Activated naive CD4-positive, alpha-beta T cell (primary cell): ENCODE measurements at places on chromosomes 3 and 15.

- no peak for DNase-seq
Observed at GRCh38 chr3:118436697-118437262, 597.9 kb downstream of the IGSF11 start.

DNA sequence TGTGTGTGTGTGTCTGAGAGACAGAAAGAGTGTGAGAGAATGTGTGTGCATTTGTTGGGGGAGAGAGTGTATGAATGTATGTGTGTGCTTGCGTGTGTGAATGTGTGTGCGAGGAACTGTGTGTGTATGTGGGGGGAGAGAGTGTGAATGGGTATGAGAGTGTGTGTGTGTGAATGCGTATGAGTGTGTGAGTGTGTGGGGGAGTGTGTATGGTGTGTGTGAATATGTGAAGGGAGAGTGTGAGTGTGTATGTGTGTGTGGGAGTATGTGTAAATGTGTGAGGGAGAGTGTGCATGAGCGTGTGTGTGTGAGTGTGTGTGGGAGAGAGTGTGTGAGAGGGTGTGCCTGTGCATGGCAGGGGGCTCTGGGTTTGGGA, 79.8 kb upstream of the ABHD17C start:
- no peak for DNase-seq

GRCh38 chr15:89168316-89168833, 53.0 kb downstream of the RLBP1 start:
- DNase-seq: no peak

DNA sequence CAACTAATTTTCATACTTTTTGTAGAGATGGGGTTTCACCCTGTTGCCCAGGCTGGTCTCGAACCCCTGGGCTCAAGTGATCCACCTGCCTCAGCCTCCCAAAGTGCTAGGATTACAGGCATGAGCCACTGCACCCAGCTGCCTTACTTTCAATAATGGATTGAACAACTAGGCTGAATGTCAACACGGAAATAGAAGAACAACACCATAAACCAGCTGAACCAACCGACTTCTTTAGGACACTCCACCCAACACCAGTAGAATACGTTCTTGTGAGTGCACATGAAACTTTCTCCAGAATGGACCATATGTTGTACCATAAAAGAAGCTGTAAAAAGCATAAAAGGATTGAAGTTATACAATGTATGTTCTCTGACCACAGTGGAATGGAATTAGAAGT, 42.9 kb downstream of the GXYLT2 start:
- DNase-seq: no peak

- DNase-seq: no peak
Observed at GRCh38 chr3:141012571-141012970, 38.6 kb upstream of the SPSB4 start.

- no peak for DNase-seq
Observed at GRCh38 chr3:15347737-15348110, 15.3 kb upstream of the SH3BP5 start.

- no peak for DNase-seq
Observed at GRCh38 chr15:96181873-96182301, 148.6 kb upstream of the NR2F2 start.

- DNase-seq: no peak
Observed at GRCh38 chr15:63048776-63049665, 6.5 kb downstream of the TPM1 start.

DNA sequence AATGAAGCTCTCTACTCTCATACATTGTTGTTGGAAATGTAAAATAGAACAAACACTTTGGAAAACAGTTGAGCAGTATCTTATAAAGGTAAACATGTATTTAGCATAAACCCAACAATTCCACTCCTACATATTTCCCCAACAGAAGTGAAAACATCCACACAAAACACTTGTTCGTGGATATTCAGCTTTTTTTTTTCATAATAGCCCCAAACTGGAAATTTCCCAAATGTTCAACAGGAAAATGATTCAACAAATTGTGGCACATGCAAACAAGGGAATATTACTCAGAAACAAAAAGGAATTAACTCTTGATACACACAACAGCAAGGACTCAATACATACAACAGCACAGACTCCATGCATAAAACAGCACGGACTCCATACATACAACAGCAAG, 28.5 kb downstream of the RFTN1 start:
- DNase-seq: no peak

DNA sequence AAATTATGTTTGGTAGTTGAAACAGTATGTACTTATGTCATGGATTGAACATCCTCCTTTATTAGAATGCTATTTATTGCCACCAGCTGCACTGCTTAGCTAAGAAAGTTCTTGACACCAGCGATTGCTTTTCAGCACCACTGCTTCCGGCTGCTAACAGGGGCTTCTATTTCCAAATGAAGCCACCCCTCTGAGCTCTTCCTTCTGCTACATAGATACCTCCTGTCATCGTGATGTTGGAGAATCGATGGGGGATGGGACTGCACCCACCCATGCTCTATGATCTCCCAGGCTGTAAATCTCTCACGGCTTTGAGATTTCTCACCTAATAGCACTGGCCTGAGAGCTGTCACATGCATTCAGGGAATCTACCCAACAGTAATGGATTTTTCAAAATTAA, 259.2 kb downstream of the MEIS2 start:
- DNase-seq: no peak

DNA sequence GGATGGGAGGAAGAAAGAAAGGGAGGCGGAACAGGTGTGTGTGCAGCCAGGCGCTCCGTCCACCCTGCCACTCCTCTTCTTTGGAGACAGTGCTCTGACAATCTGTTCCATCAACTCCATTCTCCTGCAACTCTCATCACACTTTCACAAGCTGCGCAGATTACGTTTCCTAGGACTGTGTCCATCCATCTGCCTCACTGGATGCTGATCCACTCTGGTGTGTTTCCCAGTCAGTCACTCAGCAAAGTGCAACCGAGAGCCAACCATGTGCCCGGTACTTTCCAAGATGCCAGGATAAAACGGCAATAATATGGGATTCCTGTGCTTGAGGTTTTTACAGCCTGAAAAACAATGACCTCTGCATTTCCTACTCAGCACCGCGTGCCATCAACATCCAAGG, 59.6 kb downstream of the SLC12A8 start:
- no peak for DNase-seq

DNA sequence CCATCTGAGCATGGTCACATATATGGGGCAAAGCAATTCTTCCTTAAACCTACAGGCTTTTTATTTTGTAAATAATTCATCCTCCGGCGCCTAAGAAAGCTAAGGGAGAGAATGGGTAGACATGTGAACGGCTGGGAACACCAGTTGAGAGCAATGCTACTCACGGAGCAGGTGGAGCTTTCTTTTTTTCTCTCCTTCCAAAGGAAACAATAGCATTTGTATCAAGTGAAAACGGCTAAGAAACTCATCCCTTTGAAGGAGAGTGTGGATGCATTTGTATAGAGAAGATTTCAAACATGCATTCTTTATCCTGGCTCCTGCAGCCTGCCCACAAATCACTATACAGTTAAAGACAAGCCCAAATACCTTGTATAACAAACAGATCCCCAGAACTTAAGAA, 637.8 kb downstream of the MAGI1 start:
- DNase-seq: no peak

- no peak for DNase-seq
Observed at GRCh38 chr3:196726788-196727675, 12.6 kb upstream of the PAK2 start.

DNA sequence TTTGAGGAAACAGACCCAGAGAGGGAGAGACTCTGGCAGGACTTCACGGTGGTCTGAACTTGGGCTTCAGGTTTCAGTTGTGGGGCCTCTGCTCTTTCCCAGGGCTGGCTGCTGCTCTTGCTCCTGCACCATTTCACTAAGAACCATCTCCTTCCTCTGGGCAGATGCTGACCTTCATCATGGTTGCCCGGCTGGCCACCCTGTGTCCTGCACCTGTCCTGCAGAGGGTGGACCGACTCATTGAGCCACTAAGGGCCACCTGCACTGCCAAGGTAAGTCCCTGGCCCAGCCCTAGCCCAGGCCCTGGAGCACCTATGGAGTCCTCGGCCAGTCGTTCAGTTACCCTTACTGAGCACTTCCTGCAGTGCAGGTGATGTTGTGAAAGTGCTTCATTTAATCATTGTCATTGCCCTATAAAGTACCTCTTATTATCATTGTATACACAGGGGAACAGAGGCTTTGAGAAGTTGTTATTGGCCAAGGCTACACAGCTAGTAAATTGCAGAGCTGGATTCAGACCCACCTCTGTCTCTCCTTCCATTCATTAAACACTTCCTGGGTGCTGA, 10.0 kb downstream of the RPL32 start:
- no peak for DNase-seq

- DNase-seq: no peak
Observed at GRCh38 chr15:48802867-48803266, 8.0 kb downstream of the CEP152 start.

- no peak for DNase-seq
Observed at GRCh38 chr3:76661527-76662250, 378.2 kb upstream of the ROBO2 start.

DNA sequence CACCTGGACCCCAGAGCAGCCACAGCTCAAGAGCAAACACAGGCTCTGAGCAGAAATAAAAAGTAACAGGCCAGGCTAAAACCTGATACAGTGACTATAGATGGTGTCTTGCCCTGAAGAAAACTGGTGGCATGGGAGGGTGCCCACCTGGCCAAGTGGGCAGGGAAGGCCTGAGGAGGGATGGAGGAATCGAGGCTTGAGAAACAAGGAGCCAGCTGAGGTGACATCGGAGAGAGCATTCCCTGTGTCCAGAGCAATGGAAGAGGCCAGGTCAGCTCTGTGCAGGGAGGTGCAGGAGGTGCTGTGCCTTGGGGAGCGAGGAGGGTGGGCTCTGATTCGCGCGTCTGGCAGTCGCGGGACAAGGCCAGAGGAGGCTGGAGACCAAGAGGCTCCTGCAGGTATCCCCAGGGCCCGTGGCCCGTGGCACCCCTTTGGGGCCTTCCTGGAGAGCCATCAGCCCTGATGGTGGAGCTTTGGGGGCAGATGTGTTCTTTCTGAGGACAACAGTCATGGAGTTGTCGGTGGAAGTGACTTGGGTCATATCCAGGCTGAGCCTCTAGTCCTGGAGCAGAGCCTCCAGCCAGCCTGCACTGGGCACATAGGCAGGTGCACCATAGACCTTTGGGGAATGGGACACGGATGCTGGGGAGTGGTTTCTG, 56.1 kb downstream of the PLXNA1 start:
- DNase-seq: no peak

DNA sequence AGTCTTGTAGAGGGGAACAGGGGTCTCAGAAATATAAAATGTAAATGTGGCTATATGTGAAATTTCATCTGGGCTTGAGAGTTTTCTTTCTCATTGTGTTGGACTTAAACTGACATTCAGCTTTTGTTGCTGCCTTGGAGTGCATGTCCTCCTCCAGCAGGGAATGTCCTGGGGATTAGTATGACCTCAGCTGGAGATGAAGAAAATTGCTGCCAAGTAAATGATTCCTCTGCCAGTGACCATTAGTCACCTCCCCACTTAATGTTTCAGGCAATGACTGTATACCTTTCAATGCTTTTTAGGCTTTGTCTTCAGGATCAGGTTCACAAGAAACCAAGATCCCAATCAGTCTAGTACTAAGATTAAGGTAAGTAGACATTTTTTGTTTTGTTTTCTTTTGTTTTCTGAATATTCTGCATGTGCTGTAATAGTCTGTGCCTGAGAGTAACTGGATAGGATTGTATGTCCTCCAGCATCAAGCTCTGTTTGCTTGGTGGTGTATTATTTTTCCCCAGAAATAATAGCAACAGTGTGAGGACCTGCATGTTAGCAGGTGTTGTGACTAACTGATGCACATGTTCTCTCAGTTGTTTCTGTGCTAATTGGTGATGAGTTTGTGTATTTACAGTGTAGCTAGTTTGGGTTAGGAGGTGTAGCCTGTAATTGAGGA, 18.1 kb upstream of the SLC22A13 start:
- no peak for DNase-seq

- no peak for DNase-seq
Observed at GRCh38 chr15:87660251-87661129, 596.0 kb downstream of the NTRK3 start.

DNA sequence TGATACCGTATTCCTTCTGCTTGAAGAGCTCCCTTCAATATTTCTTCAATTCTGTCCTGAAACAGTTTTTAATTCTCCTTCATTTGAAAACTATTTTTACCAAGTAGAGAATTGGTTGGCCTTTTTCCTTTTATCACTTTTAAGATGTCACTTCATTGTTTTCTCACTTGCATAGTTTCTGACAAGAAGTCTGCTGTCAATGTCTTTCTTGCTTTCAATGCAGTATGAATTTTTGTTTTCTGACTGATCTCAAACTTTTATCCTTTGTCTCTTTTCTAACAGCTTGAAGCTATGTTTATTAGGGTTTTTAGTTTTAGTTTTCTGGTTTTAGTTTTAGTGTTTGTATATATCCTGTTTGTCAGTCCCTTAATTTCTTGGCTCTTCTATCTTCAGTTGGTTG, 364.8 kb upstream of the TPRG1 start:
- DNase-seq: no peak

GRCh38 chr3:42187936-42188335, 78.0 kb downstream of the CCK start:
- no peak for DNase-seq

DNA sequence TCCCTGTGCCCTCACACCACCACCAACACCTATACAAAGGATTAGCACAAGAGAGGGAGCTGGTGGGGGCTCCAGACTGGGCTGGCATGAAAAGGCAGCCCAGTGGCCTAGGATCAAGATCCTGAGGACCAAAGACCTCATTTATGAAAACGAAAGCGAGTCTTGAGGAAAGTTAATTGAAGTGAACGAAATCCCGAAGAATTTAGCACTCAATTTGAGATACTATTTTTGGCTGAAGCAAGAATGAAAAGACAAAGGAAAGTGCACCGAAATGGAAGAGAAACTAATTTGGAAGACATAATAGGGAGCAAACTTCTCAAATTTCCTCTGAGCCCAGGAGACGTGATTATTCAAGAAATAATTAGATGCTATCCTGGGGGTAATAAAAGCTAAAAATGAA, 68.7 kb upstream of the SLC6A11 start:
- DNase-seq: no peak

DNA sequence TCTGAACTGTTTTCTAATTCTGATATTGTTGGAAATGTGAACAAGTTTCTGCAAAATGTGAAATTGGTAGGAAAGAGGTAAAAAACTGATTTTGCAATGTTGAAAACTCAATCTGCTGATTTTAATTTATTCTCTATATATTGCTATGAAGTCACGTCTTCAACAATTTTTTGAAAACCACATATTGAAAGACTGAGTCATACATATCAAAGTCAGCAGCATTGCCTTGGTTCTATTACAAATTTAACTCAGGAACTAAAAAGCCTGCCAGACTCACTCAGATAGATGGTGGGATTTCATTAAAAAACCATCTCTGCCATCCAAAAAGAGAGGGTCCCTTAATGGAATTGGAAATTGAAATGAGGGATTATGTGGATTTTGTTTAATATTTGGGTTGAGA, 351.4 kb downstream of the CNTN3 start:
- DNase-seq: no peak

DNA sequence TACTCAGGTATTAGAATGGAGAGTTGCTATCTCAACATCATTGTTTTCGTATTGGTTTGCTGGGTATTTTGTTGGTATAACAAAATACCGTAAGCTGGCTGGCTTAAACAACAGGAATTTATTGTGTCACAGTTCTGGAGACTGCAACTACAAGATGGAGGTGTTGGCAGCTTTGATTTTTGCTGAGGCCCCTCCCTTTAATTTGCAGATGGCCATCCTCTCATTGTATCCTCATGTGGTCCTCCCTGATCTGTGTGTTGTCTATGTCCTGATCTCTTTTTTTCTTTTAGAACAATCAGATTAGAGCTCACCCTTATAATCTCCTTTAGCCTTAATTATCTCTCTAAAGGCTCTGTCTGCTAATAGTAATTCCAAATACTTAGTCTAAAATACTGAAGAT, 299.8 kb upstream of the GOLIM4 start:
- no peak for DNase-seq
